ENCODE measurements at places on chromosomes 12 and 14.
A peak's percentile ranks its signal among the peaks of the same experiment; 100 is the strongest.

GRCh38 chr12:4780641-4781611 lies 60.7 kb downstream of the GALNT8 start:
- DNase-seq: no peak

- DNase-seq: no peak
Observed at GRCh38 chr12:42732908-42733411, 143.4 kb upstream of the PRICKLE1 start.

- DNase-seq: no peak
Observed at GRCh38 chr14:90979515-90979914, 80.9 kb downstream of the RPS6KA5 start.

GRCh38 chr12:56838621-56839488 lies 75.7 kb downstream of the HSD17B6 start:
- DNase-seq: no peak

DNA sequence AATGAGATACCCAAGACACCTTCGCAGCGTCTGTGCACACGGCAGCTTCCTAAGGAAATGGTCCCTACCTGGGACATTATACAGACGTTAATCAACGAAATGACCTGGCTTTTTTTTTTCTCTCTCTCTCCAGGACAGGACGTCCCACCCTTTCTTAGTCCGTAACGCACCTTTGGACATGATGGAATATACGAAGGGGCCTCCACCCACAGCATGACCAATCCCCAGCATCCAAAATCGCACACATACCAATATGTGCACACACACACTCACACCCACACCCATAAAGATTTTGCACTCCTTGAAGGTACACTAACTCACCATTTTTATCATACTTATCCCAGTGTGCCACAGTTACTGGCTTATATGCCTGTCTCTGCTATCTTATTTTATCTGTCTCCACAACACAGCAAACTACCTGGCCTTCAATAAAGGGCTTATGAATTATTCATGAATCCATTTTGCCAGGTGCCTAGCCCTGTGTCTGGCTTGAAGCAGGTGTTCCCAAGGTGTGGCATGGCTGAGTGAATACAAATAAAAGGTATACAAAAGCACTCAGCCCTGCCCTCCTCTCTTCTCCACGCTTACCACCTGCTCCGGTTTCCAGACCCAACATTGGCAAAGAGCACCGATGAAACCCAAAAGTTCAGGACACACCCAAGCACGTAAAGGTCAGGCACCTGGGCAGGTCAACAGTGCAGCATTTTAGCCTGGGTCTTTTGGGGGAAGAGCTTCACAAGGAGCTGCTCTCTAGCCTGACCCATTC lies 2.2 kb downstream of the SCNN1A start:
- DNase-seq: no peak

GRCh38 chr14:102500158-102500662 lies 9.4 kb downstream of the ANKRD9 start:
- DNase-seq: no peak

- DNase-seq: no peak
Observed at GRCh38 chr14:102029956-102030355, 56.9 kb downstream of the HSP90AA1 start.

GRCh38 chr12:88658009-88658408 lies 77.7 kb upstream of the KITLG start:
- DNase-seq: no peak

DNA sequence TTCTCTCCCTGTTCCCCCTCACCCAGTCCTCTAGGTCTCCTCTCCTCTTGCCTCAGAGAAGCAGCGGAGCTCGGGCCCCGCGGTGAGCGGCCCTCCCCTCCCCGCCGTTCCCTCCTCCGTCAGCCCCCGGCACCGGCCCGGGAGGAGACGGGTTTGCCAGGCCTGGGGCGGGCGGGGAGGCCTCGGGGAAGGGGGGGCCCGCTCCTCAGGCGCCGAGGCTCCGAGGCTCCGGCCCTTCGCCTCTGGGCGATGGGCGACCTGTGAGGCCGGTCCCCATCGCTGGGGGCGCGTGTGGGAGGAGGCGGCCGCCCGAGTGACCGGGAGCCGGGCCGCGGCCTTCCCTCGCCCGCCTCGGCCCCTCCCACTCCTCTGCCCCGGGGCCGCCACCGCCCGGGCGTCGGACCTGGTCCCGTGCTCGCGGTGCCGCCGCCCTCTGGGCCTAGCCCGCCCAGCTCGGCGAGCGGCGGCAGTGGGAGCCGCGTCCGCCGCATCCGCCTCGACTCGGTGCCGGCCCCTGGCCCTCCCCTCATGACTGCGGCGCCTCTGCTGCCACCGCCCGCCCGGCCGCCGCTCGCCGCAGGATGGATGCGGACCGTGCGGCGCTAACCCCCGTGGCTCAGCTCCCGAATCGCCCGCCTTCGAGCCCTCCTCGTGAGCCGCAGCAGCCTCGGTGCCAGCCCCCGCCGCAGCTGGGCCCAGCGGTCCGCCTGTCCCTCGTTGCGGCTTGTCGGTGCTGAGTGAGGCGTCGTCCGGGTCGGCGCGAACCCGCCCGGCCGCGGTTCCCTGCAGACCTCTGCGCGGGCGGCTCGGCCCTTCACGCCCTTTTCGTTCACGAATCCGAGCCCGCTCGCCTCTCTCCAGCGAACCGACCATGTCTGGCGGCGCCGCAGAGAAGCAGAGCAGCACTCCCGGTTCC lies 574 bp downstream of the WNK1 start:
- DNase-seq: peak; percentile 46

Data from T-helper 2 cell (primary cell).